DMS53 (cell line): ENCODE measurements at places on chromosomes 7 and 10.

DNA sequence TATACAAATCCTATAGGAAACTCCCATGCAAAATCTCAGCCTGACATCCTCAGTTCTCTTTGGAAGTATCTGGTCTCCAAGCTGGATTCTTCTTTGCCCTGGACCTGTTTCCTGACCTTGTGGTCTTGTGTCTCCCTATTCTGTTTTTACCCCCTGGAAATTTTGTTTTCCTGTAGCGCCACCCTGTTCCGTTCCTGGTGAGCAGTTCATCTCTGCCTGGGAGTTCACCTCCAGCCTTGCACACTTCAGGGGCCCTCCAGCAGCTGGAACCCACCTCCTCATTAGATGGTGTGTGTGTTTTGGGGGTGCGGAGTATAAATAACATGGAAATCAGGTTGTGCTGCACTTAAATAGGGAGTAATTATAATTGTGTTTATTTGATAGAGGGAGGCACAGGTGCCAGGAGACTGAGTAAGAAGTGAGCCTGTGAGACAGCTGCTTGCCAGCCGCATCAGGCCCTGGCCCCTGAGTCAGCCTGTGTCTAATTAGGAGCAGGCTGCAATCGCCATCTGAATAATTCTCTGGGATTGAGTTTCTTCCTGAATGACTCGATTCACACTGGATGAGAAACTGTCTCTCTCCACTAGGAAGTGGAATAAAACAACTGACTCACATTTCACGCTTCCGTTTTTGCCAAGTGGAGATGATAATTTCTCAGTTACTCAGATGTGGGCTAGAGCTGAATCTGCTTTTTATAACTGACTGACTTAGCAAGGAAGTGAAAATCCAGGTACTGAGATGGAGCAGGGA, 69.4 kb upstream of the HECTD2 start:
- no peak for DNase-seq

DNA sequence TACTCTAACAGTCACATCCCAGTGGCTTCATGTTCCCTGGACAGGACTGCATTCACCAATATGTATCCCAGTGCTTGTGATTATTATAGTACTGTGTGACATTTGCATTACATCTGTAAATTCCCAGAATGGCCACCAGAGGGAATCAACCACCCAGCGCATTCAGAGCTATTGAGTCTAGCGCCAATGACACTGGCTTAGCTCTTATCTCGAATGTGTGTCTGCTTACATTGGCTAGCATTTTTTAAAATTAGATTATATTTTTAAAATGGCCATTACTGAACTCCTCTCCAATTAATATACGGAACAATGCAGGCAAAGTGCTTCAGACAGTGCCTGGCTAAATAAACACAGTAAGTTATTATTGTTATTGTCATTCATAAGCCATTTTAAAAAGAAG, 36.3 kb downstream of the TRIL start:
- DNase-seq, result peak; percentile 92

DNA sequence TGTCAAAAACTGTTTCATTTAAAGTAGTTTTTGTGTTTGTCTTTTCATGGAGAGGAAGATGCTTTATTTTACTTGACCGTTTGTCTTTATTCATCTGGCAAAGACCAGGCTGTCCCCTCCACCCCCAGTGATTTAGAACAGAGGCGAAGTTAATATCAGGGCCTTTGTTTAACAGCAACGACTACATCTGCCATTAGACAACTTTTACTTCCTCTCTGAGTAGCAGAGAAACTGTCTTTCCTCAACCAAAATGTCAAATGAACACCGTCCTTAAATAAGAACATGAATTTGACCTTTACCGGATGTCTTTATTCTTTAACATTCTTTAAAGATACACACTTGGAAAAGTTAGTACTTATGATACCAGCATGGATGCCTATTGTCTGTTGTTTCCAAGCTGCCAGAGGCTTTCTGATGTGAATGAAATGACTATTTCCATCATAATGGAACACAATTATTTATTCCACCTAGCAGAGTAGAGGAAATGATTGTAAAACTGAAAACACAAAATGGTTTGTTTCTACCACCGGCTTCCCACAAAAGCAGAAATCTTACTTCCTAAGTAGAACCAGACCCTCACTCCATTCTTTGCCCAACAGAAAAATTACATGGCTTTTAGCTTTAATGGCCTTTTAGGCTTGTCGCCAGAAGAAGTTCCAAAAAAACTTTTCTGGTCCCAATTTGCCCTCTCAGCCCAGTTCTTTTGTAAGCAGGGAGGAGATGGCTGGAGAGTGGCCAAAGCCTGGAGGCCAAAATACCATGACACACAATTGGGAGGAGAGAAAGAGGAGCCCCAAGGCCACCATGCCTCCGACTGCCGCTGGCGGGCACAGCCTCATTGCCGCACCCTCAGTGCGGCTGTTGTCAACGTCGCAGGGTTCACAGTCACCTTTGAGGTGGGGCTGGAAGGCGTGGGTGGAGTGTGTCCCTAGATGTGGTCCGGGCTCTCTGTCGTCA, 168.5 kb downstream of the TEX36 start:
- no peak for DNase-seq

- DNase-seq, result peak; percentile 12
Observed at GRCh38 chr7:79548727-79549126, 95.3 kb upstream of the MAGI2 start.

- DNase-seq, result peak; percentile 57
Observed at GRCh38 chr10:26755443-26755903, 58.0 kb downstream of the PDSS1 start.

GRCh38 chr10:119658274-119658673, 7.1 kb downstream of the BAG3 start:
- DNase-seq, result peak; percentile 95

GRCh38 chr10:111831058-111831457, 352.5 kb downstream of the GPAM start:
- DNase-seq, result no peak

DNA sequence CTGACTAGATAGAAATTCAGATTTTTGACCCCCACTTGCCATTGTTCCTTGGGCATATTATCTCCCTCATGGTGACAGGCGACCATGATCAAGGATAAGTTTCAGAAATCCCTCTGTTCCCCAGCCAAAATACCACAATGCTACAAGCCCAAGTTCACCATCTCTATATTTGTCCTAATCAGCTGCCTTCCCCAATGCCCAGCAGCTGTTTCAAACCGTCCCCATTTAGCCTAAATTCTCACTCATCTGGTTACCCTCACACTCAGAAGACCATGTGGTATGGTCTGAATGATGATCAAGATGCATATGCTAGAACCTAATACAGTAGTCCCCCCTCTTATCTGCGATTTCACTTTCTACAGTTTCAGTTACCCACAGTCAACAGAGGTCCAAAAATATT, 956 bp upstream of the GJC3 start:
- no peak for DNase-seq

DNA sequence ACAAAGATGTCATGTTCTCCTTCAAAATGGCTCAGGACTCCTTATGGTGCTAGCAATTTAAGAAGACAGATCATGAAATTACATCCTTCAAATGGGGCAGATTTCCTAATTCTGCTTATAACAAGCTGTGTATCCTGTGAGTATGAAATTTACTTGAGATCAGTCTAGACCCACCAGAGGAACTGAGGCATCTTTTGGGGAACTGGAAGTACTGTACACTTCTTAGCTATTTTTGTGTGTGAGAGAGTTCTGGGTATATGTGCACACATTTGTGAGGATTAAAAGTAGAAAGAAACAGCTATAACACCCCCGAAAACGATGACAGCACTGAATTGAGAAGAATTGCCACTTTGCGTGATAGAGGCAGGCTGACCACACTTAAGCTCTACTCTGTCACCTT, 187.0 kb upstream of the CCDC6 start:
- no peak for DNase-seq

DNA sequence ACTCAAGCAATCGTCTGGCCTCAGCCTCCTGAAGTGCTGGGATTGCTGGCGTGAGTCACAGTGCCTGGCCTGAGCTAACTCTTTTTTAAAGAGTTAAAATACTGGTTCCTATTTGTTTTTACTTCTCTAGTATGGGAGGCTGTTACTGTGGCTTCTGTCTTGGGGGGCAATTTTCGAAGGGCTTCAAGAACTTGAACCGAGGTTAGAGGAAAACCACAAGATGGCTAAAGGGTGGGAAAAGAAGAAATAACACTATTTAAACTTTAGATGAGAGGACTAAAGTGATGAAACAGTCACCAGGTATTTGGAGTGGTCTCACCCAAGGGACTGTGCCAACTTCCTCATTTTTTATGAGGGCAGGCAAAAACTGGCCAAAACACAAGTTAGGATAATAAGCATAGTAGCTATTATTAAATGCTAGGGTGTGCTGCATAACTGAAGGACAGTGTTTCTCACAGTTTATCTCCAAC, 17.8 kb downstream of the MET start:
- DNase-seq, result no peak

GRCh38 chr10:125782616-125783015, 7.0 kb upstream of the MMP21 start:
- DNase-seq, result no peak
